ENCODE measurements at places on chromosomes 7 and 10. TPM values are rescaled to one million over a fixed set of nuclear protein-coding genes. Genes with fewer than 3 reads are reported as not detected.
A peak's percentile ranks its signal among the peaks of the same experiment; 100 is the strongest.

Gene CRYGN
- total RNA-seq = not detected

Gene C10orf143
- total RNA-seq = 0.14 TPM

Gene PNLIP
- total RNA-seq = not detected

Gene ACTL6B
- not detected for total RNA-seq

Gene ADAP1
- total RNA-seq = 1.7 TPM

Gene CDNF
- 0.56 TPM for total RNA-seq

GRCh38 chr7:101788517-101788916 is 28.9 kb upstream of the CUX1 start:
- DNase-seq = no peak

- DNase-seq = no peak
Observed at GRCh38 chr10:14080795-14081194, 249.9 kb downstream of the FRMD4A start.

DNA sequence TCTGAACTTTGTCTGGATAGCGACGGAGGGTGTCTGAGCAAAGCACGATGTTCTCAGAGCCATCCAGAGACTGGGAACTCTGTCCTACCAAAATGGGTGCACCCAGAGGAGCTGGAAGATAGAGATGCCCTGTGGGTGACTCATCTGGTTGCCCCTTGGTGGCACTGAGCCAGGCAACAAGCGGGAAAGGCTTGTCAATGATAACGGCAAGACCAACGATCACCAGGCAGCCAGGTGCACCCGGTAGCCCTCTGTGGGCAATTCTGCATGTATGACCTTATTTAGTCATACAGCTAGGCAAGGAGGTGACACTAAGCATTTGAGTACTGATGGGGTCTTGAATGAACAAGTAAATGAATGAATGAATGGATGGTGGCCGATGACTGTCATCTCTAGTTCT is 2.8 kb upstream of the ELN start:
- no peak for DNase-seq

GRCh38 chr10:21329995-21330627 is 195.4 kb downstream of the SKIDA1 start:
- DNase-seq = peak; percentile 97

GRCh38 chr10:114202812-114203211 is 23.7 kb downstream of the TDRD1 start:
- no peak for DNase-seq

DNA sequence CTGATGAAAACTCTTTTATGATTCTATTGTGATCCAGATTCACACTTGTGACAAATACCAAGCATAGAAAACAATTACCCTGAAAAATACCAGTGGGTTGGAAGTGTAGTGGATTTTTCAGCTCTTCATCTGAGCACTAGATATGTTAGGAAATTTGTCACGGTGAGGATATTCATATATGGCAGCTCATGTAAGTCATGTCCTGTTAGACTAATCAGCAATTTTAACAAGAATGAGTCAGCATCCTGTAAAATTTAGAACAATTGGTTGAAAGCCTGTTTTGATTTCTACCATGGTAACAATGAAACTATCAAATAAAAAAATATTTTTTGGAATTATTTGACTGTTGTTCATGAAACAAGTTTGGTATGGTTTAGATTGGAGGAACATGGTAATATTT is 334.3 kb downstream of the CACNA2D1 start:
- DNase-seq = peak; percentile 93

GRCh38 chr10:63885156-63885555 is 364.0 kb downstream of the REEP3 start:
- DNase-seq = no peak

DNA sequence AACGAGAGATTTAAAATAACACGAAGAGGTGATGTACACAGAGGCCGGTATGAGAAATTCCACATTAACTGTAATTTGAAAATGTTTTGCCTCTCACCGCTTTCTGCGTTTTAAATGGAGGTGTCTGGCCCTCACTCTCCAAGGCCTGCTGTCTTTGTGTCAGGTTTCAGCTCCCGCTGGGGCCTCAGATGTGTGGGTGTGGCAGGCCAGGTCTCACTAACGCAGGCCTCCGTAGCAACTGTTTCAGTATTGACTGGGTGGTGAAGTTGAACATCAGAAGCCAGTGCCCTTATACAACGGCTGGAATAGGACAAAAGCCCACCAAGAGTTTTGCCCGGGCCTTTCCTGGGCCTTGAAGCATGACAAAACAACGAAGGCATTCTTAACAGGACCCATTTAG is 303.1 kb downstream of the ADARB2 start:
- DNase-seq = no peak

GRCh38 chr10:4813023-4813422 is 13.0 kb upstream of the AKR1E2 start:
- DNase-seq = peak; percentile 78

DNA sequence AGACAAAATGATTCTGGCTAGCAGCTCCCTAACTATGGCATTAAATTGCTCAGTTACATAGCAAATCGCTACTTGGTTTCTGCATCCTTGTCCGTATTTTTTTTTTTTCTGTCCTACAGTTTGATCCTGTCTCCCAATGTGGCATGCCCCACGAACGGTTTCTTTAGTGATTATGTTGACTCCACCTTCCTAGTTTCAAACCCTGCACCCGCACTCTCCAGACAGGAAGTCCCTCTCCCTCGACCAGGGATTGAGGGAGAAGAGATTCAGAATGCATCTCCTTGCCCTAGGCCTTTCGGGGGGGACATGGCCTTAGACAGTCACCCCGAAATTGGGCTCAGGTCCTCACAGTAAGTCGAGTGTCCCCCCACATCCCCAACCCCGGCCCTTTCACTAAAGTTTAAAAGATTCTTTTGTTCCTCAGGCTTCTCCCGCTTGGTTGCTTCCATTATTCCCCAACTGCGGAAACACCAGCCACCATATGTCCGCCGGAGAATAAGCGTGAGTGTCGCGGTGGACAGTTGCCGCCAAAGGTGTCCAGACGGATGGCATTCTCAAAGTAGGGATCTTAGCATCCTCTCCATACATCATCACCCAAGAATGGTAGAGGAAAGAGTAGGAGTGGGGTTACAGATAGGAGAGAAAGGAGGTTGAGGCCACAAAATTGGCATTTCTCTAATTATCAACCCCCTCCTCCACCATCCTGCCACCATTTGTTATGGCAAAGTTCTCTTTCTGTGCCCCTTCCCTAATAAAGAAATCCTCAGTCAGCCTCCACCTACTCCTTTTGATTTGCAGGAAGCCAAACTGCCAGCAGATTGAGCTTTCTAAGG is 7.3 kb downstream of the EVX1 start:
- DNase-seq = no peak

GRCh38 chr10:9922126-9922870 is 1095.4 kb upstream of the CELF2 start:
- DNase-seq = no peak

GRCh38 chr10:58919927-58920654 is 256.4 kb upstream of the PHYHIPL start:
- DNase-seq = no peak

DNA sequence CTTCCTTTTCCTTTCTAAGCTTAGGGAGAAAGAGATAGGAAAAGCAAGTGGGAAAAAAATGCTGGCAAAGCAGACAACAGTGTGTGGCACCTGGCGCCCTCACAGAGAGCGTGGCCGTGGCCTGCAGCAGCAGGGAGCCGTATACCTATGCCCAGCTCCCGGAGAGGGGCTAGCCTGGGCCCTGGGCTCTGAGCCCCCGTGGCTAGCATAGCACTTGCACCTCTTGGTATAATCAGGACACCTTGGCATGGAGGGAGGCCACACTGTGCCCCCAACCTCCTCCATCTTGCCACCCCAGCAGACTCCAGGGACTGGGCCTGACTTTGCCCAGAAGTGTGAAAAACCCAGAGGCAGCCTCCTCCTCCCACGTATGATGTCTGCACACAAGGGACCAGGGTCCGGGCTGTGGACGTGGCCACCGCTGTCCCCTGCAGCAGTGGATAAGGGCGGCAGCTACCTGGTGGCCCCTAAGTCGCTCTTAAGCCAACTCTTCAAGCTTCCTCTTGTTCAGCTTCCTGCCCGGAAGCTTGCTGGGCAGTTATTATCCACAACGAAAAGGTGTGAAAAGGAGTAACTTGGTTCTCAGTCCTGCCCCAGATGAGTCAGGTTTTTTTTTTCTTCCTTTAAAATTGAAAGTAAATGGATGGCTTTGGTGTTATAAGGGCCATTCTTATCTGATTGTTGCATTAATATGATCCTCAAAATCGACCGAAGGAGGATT is 249.1 kb upstream of the PITRM1 start:
- DNase-seq = no peak

- no peak for DNase-seq
Observed at GRCh38 chr7:45456105-45456504, 118.1 kb upstream of the ADCY1 start.

DNA sequence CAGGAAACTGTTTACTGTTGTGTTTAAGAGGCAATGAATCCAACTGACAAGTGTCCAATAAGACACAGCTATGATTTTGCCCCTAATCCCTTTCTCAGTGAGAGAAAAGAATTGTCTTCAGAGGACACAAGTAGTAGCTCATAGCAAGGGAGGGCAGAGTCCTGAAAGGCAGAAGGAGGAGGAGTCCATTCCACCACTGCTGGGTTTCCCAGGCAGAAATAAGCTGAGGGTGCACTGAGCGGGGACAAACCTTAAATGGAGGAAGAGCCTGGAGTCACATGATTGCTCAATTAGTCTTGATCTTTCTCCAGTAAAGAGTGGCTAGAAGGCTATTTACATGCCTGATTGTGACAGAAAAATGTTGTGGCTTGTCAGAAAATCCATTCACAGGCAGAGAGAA is 573.8 kb downstream of the POM121L12 start:
- no peak for DNase-seq

- DNase-seq = peak; percentile 20
Observed at GRCh38 chr10:98340261-98340939, 72.4 kb upstream of the LOXL4 start.

- peak; percentile 32 for DNase-seq
Observed at GRCh38 chr7:152733286-152733934, 26.1 kb upstream of the ACTR3B start.

DNA sequence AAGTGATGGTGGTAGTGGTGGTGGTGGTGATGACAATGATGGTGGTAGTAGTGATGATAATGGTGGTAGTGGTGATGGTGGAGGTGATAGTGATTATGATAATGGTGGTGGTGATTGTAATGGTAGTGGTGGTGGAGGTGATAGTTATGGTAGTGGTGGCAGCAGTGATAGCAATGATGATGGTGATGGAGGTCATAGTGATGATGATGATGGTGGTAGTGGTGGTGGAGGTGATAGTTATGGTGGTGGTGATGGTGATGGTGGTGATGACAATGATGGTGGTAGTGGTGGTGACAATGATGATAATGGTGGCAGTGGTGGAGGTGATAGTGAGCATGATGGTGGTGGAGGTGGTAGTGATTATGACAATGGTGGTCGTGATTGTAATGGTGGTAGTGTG is 191.7 kb upstream of the RNF32 start:
- DNase-seq = no peak

- no peak for DNase-seq
Observed at GRCh38 chr7:48933549-48934085, 9.3 kb downstream of the CDC14C start.

GRCh38 chr7:139714163-139714901 is 63.5 kb downstream of the HIPK2 start:
- DNase-seq = peak; percentile 74

All from dermis blood vessel endothelial cell (primary cell).